ENCODE measurements at places on chromosomes 7 and 10.

DNA sequence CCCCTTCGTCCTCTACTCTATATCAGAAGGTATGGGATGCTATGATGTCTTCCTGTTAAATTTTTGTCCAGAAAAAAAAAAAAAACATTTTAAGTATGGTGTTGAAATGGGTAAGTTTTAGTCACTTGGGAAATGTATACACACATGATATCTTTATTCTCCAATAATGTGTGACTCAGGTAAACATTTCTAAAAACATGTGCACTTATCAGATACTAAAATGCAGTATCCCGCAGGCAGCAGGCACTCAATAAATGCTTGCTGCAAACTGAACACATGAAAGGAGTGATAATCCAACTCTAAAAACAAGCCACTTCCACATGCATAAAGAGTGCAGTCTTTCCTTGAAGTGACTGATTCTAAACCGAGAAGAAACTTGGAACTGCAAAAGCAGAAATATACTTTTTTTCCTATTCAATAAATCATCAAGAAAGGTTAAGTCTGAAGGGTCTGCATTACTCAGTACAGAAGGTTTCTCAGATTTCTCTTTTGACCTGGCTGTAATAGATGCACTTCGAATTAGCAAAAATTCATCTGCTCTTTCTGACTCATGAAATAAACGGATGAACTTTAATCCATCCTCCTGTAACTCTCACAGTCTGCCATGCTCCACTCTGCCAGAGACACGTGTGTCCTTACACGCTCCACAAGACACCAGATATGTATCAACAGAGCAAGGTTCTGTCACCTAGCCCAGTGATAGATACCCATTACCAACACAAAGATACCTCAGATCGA is 84.0 kb downstream of the HIPK2 start:
- DNase-seq = no peak

DNA sequence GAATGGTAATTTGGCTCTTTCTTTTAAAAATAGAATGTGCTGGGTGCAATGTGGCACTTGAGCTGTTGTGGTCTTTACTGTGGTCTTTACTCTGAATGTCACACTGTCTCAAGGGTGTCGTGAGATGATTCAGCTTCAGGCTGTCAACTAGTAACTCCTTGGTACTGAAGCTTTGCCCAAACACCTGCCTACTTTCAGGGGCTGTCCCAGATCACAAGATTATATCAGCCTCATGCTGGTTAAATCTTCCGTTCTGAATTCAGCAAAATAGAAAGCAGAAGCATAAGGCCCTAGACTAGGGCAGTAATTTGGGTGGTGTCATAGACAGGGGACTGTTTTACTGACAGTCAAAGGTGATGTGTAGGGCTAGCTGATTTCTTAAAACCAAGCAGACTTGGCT is 110.9 kb downstream of the BAMBI start:
- DNase-seq = no peak

DNA sequence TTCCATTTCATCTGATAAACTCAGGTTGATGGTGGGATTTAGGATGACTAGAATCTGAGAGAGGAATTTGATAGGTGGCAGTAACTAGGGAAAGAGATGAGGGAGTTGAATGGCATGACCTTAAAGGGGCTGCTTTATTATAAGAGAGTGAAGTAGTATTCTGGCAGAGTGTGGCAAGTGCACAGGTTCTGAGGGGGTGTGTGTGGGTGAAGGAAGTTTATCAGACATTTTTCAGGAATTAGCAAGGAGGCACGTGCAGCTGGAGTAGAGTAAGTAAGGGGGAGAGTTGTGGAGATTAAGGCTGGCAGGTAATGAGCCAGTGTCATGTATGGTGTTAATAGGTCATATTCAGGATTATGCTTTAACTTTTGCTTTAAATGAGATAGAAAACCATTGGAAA is 40.5 kb downstream of the AHCYL2 start:
- DNase-seq = no peak

DNA sequence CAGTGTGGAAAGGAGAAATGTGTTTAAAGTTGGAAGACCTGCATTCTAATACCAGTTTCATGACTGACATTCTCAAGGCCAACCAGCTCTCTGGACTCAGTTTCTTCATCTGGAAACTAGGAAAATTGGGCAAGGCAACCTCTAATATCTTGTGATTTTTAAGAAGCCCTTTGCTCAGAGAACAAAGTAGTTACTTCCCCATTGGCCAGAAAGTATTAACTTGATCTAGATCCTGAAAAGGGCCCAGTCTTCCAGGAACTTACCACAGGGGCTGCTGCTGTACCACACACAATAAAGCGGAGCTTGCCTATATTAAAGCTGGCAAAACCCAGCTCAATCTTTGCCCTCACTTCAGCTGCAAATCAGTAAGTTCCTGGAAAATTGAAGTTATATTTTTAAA is 155.6 kb upstream of the ADO start:
- no peak for DNase-seq

- no peak for DNase-seq
Measured at GRCh38 chr7:29516491-29516890, 47.1 kb upstream of the PRR15 start.

DNA sequence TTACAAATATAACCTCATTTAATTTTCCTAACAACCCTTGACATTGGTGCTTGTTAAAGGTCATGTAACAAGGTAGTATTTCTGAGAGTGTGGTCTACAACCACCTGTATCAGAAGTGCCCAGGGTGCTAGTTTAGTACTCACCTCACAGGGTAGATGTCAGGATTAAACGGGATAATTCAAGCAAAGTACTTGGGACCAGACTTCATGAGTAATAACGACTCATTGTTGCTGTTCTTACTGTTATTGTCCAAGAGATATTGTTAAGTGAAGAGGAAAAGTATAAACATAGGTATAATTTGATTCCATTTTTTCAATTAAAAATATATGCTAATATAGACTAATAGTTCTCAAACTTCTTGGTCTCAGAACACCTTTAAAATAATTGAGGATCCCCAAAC is 179.3 kb downstream of the WNT2 start:
- no peak for DNase-seq

DNA sequence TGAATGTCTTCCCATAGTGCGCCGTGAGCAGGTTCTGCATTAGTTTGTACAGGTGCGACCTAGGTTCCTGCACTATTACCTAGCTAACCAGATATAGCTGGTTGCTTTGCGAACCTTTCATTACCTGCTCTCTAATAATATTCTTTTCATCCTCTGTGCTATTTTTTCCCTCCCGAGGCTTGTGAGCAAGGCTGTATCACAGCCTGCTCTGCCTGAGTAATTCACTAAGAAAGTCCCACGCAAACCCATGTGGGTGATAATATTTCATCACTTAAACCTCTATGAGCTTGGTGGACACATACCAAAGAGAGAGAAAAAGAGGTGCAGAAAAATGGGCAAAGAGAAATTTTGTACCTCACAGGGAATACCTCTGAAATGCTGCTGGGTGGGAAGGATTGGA is 8.4 kb downstream of the INHBA start:
- no peak for DNase-seq

GRCh38 chr10:48507933-48508790 is 96.7 kb downstream of the ARHGAP22 start:
- no peak for DNase-seq

- peak; percentile 29 for DNase-seq
Measured at GRCh38 chr7:26515314-26515842, 223.7 kb downstream of the SNX10 start.

Measured in NCI-H446 (cell line).